ENCODE measurements at places on chromosomes 12 and 14.
A peak's percentile ranks its signal among the peaks of the same experiment; 100 is the strongest.

- ATAC-seq = no peak
These were observed 96.9 kb downstream of the ADGRD1 start for GRCh38 chr12:131050463-131051154.

DNA sequence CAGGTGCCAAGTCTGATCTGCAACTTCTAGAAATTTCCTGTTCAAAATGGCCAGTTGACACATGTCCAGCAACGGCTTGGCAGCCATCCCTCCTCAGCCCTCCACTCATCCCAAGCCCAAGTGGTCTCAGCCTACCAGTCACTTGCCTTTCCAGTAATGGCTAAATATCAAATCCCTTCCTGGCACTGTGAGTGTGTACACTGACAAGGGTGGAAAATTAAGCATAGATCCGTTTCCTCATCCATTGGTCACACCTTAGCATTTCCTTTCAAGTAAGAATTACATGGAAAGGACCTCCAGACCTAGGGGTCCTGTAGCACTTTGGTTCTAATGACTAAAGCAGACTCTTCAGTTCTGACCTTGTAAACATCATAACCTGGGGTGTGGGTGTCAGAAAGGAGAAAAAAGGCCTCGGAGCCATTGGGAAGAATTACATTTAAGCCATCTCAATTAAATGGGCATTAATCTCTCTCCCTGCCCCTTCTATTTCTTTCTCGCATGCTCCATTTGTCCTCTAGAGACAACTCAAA is 15.4 kb downstream of the LLPH start:
- ATAC-seq = no peak

- peak; percentile 43 for ATAC-seq
These were observed 26.8 kb downstream of the EMP1 start for GRCh38 chr12:13223179-13223804.

DNA sequence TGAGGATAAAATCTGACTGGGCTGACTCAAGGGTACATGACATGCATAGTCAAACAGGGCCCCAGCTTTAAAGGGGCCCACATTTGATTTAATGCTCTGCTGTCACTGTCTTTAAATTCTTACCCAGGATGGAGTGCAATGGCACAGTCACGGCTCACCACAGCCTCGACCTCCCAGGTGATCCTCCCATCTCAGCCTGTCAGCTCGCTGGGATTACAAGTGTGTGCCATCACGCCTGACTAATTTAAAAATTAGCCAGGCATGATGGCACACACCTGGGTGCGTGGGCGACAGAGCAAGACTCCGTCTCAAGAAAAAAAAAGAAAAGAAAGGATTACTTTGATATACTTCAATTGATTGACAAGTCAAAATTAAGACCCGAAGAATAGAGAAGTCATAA is 9.2 kb upstream of the PLBD1 start:
- no peak for ATAC-seq

DNA sequence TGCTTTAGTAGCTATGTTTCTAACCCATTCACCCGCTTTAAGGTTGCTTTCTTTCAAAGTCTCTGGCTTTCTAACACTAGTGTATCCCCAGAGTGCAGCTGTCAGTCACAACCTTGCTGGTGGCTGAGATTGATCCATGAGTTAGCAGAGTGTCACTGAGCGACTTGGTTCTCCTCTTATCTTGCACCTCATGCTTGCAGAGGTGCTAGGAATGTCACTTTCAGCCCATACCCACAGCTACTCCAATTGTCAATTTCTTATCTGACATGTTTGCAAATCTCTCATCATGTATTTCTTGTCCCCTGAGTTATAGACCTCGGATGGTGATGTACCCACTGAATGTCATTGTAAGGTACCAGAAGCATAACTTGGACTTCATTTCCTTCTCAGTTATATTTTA is 1110.2 kb downstream of the GALC start:
- ATAC-seq = no peak

DNA sequence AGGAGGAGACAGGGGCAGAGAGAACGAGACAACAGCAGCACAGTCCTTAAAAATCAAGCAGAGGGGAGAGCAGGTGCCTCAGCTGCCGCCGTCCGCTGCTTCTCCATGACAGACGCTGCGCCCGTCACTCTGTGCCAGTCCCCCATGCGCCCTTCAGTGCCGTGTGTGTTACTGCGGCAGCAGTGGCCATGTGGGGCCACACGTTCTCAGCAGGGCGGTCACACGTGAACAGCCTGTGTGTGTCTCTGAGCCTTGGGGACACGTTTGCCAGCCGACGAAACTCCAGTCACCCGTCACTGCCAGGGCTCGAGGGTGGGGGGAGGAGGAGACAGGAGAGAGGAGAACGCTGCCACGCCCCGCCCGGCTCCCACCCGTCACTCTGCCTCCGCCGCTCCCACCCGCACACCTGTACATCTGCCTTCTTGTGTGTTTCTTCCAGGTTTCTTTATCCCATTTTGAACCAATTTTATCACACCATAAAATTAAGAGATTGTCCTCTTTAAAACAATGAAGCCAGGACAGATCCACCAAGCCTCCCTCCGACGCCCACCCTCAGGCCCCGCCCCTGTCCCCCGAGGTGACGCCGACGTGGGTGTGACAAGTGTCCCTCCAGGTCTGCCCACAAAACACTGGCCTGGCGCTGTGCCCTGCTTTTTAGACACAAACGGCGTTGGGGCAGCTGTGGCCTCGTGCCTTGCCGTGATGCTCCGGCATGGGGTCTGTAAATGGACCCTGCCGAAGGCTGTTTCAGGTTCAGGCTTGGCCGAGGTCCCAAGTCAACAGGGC is 58.2 kb downstream of the GALNT9 start:
- ATAC-seq = no peak

Measured in esophagus mucosa (tissue), 1 donor.